Spleen (tissue), 13 donors: ENCODE measurements at places on chromosomes 16 and 17. TPM values are rescaled to one million over a fixed set of nuclear protein-coding genes. Genes with fewer than 3 reads are reported as not detected.
A peak's percentile ranks its signal among the peaks of the same experiment; 100 is the strongest.

Gene SMTNL2
- total RNA-seq = 0.42 TPM

Gene SPEM3
- not detected for total RNA-seq

GRCh38 chr17:17042384-17042736 is at the start of gene MPRIP:
Gene MPRIP (plus strand): TSS chr17:17042457. CDS start chr17:17042849, 392 bp downstream.
- no peak for DNase-seq

DNA sequence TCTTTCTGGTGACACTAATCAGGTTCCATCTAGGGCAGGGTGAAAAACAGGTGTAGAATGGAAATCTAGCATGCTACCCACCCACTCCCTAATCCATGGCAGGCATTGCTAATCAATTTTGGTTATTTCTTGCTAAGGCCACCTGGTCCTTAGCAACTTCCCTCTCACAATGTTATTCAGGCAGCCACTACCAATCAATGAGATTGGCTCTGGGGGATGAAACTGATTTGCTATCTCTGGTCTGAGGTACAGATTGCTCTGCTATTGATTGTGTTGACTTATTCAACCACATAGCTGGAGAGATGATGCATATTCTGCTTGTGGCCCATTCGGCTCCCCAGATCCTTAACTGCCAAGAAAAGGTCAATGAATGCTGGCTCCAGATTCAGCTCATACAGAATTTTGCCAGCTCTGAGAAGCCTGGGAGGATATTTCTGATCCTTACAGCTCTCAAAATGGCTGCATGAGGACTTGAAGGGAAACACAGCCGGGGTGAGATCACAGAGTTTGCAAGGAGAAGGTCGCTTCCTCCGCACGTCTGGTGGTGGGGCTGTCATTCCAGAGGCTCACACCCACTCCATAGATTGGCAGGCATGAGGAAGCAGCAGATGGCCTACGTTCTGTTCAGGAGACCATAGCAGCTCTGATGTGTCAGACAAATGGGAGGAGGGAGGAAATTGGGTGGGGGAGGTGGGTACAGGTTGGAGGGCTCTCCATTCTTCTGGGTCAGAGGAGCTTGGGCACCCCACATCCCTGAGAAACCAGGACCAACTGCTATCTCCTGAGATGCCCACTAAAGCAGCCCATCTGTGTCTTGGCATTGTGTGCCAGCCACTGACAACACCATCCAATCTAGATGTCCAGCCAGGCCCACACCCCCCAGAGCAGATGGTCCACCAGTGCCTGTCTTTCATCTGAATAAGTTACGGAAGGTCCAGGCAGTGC is 22.3 kb downstream of the SEZ6 start:
- DNase-seq = no peak

DNA sequence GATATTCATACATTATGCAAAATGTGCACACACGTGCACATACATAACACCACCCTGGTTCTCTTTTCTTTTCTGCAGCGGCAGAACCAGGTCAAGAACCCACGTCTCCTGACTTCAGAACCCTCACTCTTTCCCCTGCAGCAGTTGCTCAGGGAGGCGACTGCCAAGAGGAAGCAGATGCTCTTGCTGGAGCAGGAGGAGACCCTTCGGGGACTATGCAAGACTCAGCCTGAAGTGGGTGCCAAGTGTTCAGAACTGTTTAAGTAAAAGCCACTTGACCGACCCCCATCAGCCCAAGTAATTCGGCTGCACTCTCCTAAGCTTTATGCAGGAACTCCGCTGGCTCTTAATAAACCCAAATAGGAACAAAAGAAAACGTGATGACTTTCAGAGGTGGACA is 193.8 kb downstream of the SLC39A11 start:
- no peak for DNase-seq

Gene SLC12A4
- 38.6 TPM for total RNA-seq

Gene LYZL6
- not detected for total RNA-seq

GRCh38 chr17:4950746-4951204 is at the start of gene ENO3:
Gene ENO3 (plus strand): TSS chr17:4951119. CDS start chr17:4951830, 711 bp downstream.
- DNase-seq = no peak

- peak; percentile 89 for DNase-seq
Observed at GRCh38 chr16:57592591-57593003, 35.8 kb upstream of the ADGRG1 start.

GRCh38 chr17:69581061-69581961 is 166.8 kb downstream of the MAP2K6 start:
- no peak for DNase-seq

GRCh38 chr16:71666928-71667707 is 41.1 kb downstream of the MARVELD3 start:
- no peak for DNase-seq

- no peak for DNase-seq
Observed at GRCh38 chr17:33389504-33390135, 96.5 kb upstream of the ASIC2 start.

DNA sequence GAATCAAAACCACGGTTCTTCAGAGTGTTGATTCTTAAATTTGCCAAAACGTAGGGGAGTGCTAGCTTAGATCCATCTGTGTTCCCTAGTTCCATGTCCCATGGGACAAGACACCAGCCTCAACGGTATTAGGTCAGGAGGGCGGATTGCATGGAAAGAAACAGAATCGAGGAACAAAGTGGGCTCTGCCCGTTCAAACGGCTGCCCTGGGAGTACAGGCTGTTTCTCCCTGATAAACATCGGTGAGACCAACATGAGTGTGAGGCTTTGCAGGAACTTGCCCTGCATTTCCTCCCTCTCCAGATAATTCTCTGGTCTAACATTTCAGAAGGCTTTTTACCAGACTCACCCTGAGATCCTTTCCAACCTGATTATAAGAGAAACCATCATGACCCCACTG is 82.2 kb downstream of the MRM3 start:
- DNase-seq = no peak

DNA sequence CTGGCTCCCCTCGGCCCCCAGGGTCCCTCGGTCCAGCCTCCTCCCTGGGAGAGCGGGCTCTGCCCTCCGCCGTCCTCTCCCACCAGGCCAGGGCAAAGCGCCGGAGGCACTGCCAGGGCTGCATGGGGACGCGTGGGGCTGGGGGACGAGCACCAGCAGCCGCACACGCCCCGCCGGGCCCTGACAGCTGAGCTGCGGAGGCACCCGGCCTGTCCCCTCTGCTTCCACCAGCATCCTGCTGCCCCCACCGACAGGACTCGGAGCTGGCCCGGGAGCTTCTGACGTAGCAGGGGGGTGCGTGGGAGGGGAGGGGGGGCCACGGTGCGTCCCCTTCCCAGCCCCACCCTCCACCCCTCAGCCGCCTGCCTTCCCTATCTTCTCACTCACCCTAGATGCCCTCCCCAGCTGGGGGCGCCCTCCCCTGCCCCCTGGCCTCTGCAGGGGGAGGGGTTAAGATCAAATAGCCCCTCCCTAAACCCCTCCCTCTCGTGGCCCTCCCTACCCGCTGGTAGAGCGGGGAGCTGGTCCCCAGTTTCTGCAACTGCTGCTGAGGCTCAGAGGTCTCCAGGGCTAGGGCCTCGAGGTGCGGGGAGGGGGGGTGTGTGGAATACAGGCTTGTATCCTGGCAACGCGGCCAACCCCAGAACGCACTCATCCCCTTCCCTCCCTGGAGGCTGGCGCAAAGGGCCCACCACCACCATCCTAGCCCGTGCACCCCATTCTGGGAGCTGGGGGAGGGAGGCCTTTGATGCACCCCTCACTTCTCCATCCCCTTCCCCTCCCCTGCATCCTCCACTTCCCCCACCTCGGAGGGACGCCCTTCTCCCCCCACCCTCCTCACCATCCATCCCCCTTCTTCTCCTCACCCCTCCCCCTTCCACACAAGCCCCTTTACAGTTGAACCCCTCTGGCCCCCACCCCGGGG is 1.0 kb downstream of the SRCIN1 start:
- DNase-seq = no peak

Gene CCL4
- total RNA-seq = 63.5 TPM

Gene FBXL19
- total RNA-seq = 19.2 TPM

GRCh38 chr16:23155445-23156049 is 6.3 kb upstream of the USP31 start:
- no peak for DNase-seq

- peak; percentile 87 for DNase-seq
Observed at GRCh38 chr17:64599187-64599676, 62.9 kb downstream of the SMURF2 start.

DNA sequence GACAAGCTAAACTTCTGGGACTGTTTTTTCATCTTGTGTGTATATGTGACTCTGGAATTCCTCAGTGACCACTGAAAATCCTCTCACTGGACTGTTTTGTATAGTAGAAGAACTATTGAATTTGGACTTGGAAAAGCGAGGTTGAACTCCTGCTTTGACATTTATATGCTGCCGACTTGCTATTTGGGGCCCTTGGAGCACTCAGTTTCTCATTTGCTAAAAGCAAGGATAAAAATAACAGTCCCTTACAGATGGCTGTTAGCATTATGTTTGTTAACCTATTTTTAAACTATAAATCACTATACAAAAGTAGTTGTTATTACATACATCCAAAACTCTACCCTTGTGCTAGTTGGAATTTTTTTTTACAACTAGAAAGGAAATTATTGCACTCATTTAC is 9.0 kb downstream of the VMP1 start:
- DNase-seq = no peak

Gene PIRT
- total RNA-seq = not detected

GRCh38 chr17:63275318-63275970 is 170.7 kb downstream of the CYB561 start:
- no peak for DNase-seq

DNA sequence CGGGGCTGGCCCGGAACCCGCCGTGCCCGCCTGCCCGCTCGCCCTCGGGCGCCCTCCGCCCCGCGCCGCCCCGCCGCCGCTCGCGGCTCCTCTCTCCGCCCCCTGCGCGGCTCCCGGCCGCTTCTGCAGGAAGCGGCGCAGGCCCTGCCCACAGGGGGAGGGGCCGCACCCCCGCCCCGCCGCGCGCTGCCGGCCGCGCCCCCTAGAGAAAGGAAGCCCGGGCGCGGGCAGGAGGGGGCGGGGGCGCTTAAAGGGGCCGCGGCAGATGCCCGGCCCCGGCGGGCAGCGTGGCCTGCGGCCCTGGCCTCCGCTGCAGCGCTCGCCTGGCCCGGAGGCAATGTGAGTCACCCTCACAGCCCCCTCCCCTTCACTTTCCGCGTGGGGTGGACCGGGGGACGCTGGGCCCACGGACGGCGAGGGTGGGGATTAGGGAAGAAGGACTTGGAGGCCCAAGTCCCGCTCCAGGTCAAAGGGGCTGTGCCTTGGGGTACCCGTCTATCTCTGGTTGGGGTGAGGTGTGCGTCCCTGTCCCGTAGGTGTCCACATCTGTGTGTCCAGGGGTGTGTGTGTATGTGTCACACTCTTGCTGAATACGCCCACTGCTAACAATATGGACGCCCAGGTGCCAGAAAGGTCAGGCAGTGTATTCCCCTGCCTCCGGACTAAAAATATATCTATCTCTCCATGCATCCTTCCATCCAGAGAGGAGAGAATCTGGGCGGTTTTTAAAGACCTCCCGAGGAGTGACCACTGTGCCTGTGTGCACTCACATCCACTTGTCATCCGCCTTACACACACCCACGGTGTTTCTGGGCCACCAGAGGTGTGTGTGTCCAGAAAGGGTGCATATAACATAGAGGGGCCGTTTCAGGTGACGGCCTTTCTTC is at the start of gene GIT1:
Gene GIT1, minus strand, starts transcription at position 125 of the 887 bp plus-strand sequence. CDS start 270 bp downstream, outside the sequence.
- peak; percentile 97 for DNase-seq
